ENCODE measurements at places on chromosomes 12 and 14.

- DNase-seq = no peak
These were observed 3.5 kb upstream of the CEP128 start for GRCh38 chr14:80944861-80945617.

GRCh38 chr12:109203480-109203879 lies 87.1 kb downstream of the ACACB start:
- no peak for DNase-seq

- no peak for DNase-seq
These were observed 112.2 kb downstream of the SLC16A7 start for GRCh38 chr12:59708064-59708463.

DNA sequence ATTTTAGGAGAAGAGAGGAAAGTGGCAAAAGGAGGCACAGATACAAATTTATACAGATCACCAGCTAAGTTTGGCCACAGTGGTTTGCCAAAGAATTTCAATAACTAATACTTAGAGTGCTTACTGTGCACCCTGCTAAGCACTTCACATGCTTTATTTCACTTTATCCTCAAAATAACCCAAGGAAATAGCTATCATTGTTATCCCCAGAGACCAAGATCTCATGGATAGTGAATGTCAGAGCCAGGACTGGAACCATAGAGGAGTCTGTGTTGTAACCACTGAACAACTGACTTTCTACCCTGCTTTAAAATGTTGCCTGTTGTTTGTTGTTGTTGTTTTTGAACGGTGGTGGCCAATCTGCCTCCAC lies 1.3 kb upstream of the TCP11L2 start:
- no peak for DNase-seq

DNA sequence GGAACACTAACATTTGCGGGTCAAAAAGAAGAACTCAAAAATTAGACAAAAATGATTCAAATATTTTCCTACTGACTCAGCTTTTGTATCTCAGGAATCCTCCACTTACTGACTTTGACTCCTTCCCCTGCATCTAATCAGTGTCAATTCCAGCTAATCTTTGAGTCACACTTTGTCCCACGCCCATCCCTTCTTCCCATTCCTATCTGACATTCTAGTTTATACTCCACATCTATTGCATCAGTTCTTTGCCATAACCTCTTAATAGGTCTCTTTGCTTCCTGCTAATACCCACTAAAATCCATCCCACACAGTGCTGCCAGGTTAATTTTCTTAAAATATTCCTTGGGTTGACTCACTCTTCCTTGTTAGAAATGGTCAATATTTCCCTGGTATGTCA lies 19.1 kb downstream of the BBS10 start:
- DNase-seq = no peak

GRCh38 chr14:68906439-68906838 lies 72.7 kb downstream of the ACTN1 start:
- no peak for DNase-seq

DNA sequence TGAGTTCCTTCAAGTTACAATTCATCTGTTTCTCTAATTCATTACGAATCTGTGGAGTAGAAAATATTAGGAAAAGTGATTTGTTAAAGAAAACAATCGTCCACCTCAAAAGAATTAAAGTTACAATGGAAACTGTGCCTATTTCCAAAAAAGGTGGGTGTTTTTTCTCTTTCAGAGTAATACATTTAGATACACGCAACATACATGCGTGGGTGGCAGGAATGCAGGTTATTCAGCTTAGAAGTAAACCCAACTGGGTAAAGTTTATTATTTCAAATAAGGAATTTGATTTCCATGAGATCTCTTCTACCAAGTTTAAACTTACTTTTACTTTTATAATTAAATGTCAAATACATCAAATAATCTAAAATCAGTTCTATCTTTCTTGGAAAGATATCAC lies 52.2 kb downstream of the SSH1 start:
- DNase-seq = no peak

DNA sequence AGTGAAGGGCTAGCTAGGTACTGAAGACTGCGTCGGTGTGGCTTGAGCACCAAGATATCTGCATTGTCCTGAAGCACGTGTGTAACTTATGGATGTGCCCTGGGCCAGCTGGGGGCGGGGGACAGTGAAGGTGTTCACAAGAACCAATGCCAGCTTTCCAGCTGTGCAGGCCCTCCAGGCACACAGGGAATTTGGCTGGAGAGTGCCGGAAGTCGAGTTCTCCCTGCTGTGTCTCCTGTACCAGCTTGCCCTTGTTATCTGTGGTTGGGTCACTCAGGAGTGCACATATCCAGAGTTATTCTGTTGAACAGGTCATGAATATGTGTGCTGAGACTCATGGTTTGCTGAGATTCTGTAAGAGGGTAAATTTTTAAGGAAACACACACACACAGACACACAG lies 75.9 kb upstream of the CRY1 start:
- no peak for DNase-seq

- no peak for DNase-seq
These were observed 32.4 kb upstream of the HELB start for GRCh38 chr12:66269757-66270383.

Data from T-helper 17 cell (primary cell).